ENCODE measurements at places on chromosomes 1 and 21. TPM values are rescaled to one million over a fixed set of nuclear protein-coding genes. Genes with fewer than 3 reads are reported as not detected.

GRCh38 chr1:166858726-166859419, 17.2 kb downstream of the TADA1 start:
- DNase-seq, result no peak

DNA sequence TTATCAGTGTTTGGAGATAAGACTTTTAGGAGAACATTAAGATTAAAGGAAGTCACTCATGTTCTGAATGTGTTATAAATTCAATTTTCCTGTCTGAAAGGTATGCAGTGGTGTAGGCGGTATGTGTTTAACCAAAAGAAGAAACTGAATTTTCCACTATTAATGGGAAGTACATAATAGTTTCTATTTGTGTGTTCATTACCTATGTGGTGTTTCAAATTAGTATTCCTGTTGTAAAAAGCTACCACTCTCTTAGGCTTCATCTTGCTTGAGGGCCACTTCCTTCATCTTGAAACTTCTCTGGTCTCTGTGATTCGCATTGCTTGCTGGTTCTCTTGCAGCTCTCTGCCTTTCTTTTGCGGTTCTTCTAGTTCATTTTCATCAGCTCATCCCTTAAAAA, 123.4 kb downstream of the HLX start:
- DNase-seq, result no peak

The KDF1 gene
- 23.4 TPM for total RNA-seq

- no peak for DNase-seq
Observed at GRCh38 chr1:30756206-30756544, 1.4 kb downstream of the LAPTM5 start.

The HSD11B1 gene
- total RNA-seq, result not detected

The LAMC2 gene
- 2,277 TPM for total RNA-seq

DNA sequence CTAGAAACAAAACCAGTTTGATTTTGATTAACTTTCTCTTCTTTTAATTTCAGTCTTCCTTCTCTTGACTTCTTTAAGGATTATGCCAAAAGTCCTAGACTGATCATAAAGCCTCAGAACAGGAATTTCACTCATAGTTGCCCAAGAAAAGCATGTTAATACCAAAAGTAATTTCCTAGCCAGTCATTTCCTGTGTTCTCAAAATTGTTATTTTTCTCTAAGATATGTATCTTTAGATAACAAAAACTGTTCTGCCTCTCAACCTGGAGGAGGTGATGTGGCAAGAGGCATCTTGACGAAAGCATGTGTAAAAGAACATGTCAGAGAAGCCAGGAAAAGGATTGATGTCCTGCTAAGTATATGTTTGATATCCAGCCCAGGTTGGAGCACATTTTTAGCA, 78.0 kb upstream of the IPO9 start:
- peak; percentile 80 for DNase-seq

The RPS27 gene
- total RNA-seq, result 1,257 TPM

DNA sequence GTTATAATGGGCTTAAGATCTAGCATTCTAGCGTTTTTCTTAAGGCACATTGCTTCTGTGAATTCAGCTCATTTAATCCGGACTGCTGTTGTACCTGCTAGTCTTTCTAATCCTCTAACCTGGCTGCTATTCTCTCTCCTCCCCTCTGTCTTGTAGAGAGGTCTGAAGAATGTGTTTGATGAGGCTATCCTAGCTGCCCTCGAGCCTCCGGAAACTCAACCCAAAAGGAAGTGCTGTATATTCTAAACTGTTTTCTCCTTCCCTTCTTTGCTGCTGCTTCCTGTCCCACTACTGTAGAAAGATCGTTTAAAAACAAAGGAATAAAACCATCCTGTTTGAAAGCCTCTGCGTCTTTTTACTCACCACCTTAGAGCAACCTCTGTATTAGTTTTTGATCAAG, 37.3 kb downstream of the CDC42 start:
- no peak for DNase-seq

DNA sequence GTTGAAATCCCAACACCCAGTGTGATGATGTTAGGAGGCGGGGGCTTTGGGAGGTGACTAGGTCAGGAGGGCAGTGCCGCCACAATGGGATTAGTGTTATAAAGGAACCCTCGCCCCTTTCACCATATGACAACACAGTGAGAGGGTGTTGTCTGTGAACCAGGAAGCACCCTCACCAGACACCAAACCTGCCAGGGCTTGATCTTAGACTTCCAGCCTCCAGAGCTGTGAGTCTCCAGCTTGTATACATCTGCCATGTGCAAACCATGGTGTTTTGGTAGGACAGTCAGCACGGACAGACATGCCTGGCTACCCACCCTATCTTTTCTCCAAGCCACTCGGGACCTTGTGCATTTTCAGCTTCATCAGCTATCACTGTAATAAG, 4.0 kb downstream of the TRIM11 start:
- DNase-seq, result peak; percentile 33

The S100A6 gene
- 1,155 TPM for total RNA-seq

The OR2L2 gene
- 0.19 TPM for total RNA-seq

The CAMSAP2 gene
- 118 TPM for total RNA-seq

The OR10J1 gene
- total RNA-seq, result not detected

GRCh38 chr1:80929868-80930508, 870.7 kb upstream of the ADGRL2 start:
- no peak for DNase-seq

DNA sequence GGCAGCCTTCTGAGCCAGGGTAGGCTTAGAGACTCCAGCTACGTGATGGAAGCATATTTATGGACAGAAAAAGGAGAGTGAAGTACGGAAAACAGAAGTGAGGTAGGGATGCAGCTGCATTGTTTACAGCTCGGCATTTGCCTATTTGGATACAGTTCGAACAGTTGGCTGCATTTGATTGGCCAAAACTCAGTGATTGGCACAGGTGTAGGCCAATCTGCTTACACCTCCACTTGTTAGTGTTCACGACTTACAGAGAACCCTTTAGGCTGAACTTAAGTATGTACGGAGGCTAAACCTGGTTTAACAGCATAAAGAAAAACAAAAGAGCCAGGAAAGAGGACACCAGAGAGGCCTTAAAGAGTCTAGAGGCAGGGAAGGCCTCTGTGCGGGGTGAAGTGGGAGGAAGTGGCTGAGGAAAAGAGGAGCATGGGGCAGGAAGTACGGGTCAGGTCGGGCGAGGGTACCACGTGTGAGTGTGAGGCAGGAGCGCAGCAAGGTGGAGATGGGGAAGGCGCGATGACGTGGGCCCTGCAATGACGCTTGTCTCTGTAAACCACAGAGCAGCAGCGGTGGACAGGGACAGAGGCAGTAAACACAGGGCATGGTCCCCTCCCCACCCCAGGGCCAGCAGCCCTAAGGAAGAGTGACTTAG, 32.0 kb downstream of the RSPH1 start:
- DNase-seq, result peak; percentile 53

DNA sequence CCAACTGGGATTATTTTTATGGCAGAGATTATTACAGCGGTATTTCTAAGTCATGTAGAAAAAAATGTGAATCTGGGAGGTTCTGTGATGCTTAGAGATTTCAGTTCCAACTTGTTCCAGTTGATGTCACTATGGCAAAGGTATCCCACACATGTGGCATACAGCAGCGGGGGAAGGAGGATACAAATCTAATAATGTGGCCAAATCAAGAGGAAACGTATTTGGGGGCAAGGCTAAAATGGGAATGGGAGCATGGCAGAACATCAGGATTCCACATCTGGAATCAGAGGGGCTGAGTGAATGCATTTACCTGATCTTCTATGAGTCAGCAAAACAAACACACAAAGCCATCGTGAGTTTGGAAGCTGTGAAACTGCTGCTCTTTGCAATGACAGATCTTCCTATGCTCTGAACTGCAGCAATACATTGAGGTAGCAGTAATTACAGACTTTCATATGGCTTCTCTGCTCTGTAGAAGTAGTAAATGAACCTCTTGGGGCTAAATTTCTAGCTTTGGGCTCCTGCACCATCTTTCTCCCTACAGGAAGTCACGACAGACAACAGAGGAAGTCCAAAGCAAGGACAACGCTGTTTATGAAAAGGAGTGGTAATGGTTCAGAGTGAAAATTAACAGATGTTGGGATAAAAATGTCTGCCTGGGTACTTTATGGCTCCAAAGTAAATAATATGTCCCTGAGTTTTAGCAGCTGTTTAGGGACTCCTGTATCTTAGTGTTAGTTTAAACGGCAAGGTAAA, 55.5 kb downstream of the GABPA start:
- DNase-seq, result peak; percentile 27

The MAP3K21 gene
- 6.3 TPM for total RNA-seq

The SRGAP2 gene
- 59.7 TPM for total RNA-seq

The RAP1GAP gene
- 0.17 TPM for total RNA-seq

The LCE6A gene
- not detected for total RNA-seq

DNA sequence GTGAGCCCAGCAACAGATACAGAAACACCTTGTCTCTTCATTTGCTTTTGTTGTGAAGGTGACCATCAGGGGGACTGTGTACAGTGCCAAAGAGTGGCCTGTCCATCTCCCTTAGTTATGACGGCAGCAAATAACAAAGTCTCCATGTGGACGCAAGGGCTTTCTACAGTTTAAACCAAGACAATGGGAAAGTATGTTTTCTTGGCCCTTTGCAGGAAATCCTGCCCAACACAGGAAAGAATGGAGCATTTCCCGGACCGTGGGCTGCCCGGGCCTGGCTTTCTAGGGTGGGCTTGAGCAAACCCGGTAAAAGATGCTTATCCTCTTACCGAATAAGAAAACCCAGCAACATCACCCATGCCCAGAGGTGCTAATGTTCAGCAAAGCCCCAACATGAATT, 87.3 kb downstream of the ZBTB18 start:
- DNase-seq, result no peak

DNA sequence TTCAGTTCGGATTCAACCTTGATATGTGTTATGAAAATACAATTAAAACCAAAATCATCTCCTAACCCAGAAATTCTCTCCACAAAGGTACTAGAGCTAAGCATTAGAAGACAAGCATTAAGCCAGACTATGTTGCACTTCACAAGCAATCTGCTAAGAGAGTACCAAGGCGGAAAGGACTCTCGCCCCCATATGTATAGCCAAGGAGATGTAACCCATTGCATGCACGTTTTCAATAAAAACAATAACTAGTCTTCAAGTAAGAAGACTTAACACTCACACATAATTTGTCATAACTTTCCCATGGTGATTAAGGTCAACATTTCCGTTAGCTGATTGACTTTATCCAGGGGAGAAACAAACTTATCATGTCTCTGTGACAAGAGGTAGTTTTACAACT, 27.6 kb upstream of the PTPRC start:
- no peak for DNase-seq

The FCRL1 gene
- not detected for total RNA-seq

The NTNG1 gene
- total RNA-seq, result 1.2 TPM

GRCh38 chr1:232568906-232569553, 60.9 kb downstream of the SIPA1L2 start:
- no peak for DNase-seq

GRCh38 chr1:168467452-168467851, 76.3 kb downstream of the XCL2 start:
- no peak for DNase-seq

DNA sequence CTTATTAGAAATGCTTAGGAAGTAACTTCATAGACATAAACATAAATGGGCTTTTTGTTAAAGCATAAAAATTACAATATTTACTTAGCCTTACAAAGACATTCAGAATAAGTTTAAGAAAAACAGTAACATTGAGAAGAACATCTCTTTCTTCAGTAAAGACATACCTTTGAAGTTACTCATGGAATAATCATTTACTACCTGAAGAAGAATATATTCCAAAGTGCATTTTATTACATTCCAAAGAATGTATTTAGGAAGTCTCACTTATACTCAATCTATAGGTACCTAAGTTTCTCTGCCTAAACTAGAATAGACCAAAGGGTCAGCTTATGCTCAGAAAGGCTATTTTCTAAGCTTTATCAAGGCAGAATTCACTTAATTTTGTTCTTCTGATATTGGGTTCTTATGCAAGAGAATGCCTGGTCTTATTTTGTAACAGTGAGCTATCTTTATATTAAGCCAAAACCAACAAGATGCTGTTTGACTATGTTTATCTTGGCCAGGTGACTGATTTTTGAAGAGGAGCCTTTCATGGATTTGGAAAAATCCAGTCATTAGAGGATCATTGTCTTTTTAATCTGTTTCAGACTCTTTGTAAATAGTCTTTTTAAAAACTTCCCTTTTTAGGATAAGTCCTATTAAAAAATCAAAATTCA, 110.1 kb downstream of the OLFML2B start:
- peak; percentile 10 for DNase-seq

The ADAMTS5 gene
- total RNA-seq, result 22.3 TPM

DNA sequence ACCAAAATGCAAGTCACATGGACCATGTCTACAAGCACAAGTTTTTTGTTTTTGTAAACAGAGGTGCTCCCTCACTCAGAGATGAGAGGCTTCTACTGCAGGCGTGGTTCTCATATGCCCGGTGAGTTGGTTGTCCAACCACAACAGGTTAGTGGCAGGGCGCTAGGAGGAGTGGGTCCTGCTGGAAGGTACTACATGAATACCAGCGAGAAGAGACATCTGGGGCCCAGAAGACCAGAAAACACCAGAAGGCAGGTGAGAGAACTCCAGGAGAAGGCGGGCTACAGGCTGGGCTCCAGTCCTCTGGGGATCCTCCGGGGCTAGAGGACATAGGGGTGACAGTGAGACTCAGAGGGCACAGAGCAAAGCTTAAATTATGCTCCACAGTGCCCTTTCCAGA, 366.5 kb downstream of the MATN1 start:
- DNase-seq, result no peak

DNA sequence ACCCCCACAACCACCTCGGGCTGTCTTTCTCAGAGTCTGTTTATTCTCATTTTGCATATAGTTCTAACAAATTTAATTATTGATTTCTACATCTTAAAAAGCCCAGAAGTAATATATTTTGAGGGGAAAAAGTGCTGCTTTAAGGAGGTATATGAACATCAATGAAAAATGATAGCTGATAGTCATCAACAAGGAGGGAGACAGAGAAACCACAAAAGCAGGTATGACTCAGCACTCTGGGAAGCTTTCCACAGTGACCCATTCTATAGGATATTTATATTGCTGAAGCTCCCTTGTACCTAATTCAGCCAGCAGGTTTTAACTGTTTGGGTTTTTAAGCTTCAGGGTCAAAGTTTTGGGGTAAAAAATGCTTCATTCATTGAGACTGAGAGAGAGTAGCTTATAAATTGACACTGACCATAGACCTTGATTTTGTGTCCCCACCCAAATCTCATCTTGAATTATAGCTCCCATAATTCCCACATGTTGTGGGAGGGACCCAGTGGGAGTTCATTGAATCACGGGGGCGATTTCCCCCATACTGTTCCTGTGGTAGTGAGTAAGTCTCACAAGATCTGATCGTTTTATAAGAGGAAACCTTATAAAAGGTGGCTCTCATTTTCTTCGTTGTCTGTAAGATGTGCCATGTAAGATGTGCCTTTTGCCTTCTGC, 27.4 kb downstream of the VANGL1 start:
- peak; percentile 80 for DNase-seq

DNA sequence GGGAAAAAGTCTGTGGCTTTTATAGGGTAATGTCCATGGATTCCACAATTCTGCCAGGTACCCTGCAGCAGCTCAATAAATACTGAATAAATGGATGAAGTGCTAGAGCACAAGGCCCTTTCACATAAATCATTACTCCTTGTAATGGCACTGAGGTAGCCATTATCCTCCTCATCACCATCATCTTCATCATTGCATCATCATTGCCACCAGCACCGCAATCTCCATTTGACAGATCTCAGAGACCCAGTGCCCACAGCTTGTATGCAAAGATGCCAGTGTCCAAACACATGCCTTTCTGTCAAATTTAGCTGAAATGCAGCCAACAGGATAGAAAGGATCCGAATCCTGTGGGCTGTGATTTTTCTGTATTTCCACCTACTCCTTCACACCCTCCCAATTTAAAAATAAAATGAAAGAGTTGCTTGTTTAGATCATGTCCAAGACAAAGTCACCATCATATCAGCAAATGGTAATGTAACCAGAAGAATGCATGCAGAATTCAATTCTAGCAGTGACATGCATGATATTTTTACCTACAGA, 17.4 kb downstream of the DAB1 start:
- no peak for DNase-seq

Data from mammary epithelial cell (primary cell).